Cardiac muscle cell (in vitro differentiated cells and primary cell): ENCODE measurements at places on chromosomes 3 and 15.

DNA sequence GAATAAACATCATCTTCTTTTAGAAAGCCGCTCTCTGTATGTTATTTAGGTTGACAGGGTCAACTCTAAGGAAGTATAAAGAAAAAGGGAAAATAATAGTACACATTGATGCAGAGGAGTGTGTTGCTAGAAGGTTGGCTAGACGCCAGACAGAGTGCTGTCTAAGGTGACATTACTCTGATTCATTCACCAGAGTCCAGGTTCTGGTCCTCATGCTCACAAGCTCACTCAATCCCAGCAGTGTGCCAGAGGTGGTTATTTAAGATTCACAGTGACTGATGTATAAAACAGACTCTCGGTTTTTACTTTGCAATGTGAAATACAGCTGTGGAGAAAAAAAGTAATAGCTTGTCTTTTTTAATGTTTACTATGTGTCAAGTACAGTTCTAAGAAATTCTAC lies 1.7 kb downstream of the CFAP44 start:
- DNase-seq: no peak

DNA sequence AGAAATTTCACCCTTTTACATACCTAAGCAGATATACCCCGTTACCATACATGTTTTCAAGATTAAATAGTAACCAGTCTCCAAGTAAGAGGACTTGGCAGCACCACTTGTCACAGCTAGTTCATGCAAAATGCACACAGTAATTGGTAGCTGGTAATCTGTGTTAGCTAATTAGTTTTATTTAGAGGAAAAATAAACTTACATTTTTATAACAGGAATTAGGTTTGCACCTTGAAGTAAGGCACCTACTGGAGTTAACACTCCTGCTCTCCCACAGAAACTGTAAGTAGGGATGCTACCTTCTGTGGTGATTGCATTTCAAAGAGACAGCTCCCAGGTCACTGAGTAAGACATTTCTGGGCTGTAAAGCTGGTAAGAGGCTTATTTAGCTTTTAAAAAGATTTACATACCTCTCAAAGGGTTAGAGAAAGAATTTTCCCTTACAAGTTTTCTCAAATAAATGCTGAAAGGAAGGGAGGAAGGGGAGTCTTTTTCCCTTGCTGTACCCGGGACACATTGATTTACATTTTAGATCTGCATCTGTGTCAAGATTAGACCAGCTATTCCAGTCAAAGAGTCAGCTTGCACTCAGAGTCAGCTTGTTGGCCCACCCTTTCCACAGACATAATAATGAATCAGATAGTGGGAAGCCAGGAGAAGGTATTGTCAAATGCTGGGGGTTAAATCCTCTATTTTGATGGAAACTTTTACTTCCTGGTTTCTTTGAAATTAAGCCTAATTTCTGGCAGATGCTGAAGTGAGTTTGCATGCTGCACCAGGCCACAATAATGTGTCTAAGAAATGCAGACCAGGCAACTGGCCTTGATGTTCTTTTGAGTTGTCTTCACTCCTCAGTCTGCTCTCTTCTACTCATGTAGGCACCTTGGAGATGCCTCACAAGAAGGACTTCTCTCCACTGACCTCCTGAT lies 77.6 kb upstream of the CHD2 start:
- no peak for DNase-seq

DNA sequence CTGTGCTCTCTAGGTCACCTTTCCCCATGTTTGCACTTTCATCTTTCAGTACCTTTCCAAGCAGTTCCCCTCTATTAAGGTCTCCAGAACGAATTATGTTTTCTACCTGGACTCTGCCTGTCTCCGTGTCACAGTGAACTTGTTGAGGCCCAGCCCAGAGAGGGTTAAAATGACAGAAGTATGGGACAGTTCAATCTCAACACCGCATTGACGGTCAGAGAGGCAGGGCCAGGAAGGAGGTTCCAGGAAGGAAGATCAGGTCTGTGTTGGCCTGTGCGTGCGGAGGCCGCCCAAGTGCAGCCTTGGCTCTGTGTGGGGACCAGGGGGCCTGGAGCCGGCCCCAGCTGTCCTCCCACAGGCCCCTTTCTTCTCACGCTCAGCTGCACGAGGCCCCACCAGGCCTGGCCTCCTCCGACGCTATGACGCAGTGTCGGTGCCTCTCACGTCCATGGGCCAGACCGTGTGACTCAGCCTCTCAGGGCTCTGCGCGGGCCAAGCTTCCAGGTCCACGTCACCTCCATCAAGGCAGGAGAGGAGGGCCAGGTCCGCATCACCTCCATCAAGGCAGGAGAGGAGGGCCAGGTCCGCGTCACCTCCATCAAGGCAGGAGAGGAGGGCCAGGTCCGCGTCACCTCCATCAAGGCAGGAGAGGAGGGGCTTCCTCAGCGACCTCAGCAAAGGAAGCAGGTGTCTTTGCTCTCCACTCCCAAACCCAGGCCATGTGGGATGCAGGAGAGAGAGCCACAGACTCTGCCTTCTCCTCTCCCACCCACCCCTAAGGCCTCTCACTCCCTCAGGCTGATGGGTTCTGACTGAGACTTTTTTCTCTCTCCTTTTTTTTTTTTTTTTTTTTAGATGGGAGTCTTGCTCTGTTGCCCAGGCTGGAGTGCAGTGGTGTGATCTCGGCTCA lies 83.1 kb downstream of the CPN2 start:
- DNase-seq: no peak

DNA sequence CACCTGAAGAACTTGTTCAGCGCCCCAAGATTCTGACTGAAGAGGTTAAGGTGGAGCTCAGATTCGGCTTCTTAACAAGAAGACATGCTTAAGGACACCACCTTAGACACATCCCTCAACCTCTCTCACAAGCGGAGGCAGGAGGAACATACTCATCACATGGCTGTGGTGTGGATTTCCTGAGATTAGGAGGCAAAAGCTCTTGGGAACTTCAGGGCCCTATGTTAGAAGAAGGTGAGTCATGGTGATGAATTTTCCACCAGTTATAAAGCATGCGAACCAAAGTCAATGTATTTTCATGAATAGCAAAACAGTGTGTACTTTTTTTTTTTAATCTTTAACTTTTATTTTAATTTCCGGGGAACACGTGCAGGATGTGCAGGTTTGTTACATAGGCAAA lies 212.2 kb upstream of the SUCLG2 start:
- DNase-seq: no peak

DNA sequence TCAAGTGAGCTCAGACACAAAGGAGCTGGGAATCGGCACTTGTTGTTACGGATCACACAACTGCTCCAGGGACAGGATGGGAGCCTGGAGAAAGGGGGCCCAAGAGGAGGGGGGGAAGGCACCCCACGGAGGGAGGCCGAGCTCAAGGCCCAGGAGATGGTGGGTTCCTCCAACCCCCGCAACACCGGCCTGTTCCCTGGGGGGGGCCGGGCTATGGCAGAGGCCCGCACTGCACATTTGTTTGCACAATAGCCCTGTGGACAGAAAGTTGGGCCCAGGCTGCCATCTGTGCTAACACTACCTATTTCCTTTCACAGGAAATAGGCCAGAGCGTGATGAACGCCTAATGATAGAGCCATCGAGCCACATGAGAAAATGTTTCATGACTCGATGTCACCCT lies 147.1 kb downstream of the NSMCE3 start:
- DNase-seq: no peak

GRCh38 chr15:67194171-67195114 lies 60.0 kb downstream of the AAGAB start:
- no peak for DNase-seq

DNA sequence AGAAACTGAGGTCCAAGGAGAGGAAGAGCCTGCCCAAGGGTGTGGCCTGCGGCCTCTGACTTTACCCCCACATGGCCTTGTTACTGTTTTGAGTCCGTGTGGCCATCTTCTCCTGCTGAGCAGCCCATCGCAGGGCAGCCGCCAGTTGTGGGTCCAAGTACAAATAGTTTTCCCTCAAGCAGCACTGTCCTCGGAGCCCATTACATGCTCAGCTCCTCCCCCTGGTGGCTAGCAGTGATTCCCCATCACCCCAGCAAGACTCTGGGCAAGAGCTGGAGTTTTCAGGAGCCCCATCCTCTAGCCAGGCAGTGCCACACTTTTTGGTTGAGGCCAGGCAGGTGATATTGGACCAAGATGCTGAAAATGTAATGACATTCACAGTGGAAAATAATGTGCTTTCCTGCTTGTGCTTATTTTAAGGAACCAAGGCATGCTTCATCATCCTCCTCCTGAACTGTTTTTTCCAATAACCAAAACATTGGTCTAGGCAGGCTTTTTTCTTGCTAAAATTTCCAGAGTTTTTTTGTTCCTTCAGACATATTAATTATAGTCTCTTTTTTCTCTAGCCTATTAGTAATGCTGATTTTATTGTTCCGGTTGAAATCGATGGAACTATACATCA lies 23.2 kb upstream of the VILL start:
- peak; percentile 83 for DNase-seq

- DNase-seq: no peak
Measured at GRCh38 chr3:50815844-50816243, 141.1 kb downstream of the DOCK3 start.

DNA sequence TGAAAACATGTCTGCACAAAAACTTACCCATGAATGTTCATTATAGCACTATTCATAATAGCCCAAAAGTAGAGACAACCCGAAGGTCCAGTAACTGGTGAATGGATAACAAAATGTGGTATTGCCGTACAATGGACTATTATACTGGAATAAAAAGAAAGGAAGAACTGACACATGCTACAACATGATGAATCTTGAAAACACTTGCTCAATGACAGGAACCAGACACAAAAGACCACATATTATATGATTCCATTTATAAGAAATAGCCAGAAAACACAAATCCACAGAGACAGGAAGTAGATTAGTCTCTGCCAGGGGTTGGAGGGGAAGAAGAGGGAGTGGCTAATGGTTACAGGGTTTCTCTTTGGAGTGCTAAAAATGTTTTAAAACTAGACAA lies 18.3 kb downstream of the SHC4 start:
- DNase-seq: peak; percentile 69

- no peak for DNase-seq
Measured at GRCh38 chr3:133843634-133844033, 38.0 kb downstream of the SRPRB start.

DNA sequence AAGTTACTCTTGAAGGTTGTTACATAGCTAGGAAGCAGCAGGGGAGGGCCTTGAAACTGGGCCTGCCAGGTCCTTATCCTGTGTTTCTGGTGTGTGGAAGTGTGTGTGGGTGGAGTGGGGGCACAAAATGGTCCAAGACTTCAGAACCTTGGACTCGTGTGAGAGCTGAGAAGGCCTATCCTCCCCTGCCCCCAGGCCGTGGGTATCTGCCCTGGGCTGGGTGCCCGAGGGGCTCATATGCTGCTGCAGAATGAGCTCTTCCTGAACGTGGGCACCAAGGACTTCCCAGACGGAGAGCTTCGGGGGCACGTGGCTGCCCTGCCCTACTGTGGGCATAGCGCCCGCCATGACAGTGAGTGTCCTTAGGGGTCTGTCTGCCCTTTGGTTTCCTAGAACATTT lies 4.5 kb downstream of the CHRD start:
- no peak for DNase-seq

DNA sequence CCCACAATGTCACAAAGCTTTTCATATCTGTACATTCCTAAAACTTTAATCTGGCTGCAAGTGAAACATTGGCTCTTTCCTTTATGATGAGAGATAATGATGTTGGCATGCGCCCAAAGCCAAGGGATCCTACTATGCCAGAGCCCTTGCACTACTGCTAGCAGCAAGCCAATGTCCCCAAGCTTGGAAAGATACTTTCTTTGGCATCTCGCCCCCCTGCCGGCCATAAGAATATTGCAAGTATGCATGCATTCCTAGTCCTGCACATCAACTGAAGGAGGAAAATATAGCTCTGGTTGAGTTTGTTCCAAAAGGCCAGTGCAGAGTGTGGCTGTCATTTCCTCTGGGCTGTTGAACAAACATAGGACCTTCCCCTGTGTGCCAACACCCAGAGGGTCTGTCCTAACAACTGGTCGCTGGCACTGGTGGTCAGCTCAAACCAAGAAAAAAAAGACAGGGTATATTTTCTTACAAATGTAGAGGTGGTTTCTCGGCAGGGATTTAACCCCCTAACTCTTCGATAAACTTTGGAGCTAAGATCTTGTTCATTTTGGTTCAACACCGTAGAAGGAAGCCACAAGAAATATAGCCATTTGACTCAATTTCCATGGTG lies 120.9 kb upstream of the ZBED2 start:
- peak; percentile 66 for DNase-seq

DNA sequence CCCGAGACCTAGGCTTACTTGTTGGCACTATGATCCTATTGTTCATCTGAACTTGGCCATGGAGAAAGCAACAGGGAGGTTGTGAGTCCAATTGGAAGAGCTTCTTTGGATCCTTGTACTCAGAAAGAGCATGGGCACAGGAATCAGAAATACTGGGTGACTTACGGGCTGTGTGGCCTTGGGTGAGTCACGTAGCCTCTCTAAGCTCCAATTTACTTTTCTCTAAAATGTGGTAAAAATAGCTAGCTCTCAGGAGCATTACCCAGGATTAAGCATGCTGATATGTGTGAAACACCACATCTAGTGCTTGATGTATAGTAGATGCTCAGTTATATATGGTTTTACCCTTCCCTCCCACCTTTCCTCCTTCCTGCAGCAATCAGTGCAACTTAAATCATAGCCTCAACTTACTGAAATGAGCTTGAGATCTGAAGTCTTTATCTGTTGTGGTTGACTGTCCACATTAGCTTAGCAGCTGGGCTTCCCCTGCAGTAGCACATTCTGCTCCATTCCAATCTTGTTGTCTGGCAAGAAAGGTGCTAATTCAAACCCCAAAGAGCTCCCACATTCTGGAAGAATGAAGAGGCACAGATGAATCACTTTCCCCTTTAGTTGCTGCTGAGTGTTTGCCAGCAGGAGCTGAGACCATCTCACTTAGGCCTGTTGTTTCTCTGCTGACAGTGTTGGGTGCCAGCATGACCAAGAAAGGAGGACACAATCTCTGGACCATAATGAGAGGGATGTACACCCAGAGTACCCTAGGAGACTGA lies 299.1 kb upstream of the TRIM42 start:
- DNase-seq: no peak

- DNase-seq: peak; percentile 49
Measured at GRCh38 chr15:74812533-74812932, at the start of gene LMAN1L. LMAN1L (plus strand) TSS chr15:74812835; CDS start chr15:74812855, 20 bp downstream.

DNA sequence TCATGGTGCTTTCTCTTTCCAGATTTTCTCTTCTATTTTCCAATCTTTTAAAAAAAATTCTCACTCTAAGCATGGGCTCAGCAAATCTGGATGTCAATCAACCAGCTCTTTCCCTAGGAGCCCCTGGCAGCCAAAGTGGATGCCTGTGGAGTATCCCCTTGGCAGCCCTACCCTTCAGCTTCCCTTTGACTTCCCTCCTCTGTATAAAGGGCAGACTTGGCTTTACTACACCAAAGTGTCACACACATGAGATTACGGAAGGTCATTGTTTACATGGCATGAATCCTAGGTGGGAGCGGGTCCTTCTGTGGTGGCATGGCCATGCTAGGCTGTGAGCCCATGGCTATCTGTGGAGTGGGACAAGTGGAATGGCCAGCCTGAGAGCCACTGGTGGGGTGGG lies 379.9 kb downstream of the GABRB3 start:
- DNase-seq: no peak

- DNase-seq: no peak
Measured at GRCh38 chr3:58979840-58980239, 70.0 kb downstream of the CFAP20DC start.

- no peak for DNase-seq
Measured at GRCh38 chr3:129715854-129716253, 109.4 kb upstream of the PLXND1 start.
